ENCODE measurements at places on chromosomes 13 and 19.

DNA sequence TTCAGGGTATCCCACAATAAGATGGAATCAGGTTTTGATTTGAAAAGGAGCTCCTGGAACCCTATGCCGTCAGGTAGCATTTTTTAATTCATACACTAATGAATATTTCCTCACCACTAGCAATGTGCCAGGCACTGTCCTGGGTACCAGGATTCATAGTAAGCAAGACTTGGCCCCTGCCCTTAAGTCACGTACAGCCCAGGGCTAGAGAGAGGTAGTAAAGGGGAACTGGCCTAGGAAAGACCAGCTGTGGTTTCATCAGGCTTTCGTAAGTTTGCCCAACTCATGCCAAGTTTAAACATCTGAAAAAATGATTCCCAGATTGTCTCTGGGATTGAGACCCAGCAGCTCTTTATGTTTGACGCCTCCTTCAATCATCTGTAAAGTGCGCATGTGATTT, 45.9 kb upstream of the AMER2 start:
- no peak for DNase-seq

- DNase-seq = no peak
These were observed 31.2 kb downstream of the CYP4F2 start for GRCh38 chr19:15866636-15867035.

DNA sequence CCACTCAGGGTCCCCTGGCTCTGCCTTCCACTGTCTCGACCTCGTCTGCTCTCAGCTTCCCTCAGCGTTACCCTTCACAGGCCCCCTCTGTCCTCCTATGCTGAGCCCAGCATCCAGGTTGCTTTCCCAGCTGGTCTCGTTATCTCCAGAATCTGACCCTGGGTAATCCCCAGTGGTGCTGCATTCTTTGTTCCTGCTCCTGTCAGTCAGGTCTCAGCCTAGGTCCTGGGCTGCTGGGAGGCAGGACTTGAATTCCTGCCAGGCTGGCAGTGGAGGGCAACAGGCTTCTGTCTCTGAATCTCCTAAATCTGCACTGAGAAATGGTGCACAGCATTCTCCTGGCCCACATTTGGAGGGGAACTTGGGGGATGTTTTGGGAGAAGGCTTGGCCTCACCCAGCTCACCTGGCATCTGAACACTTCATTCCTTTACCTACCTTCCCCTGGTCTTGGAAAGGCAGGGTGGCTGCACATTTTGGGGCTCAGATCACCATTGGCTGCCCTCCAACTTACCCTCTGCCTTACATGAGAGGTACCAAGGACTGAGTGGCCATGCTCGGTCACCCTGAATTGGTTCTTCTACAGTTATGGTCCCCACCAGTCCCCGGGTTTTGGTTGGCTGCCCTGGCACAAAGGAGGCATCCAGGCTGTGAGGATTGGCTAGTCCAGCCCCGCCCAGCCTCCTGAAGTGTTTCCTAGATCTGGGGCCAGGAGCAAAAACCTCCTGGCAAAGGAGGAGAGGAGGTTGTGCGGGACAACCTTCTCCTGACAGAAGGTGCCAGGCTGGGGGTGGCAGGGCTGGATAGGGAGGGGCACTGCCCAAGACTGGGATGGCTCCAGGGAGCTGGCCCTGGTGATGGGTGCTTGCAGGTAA, at the start of gene CYP4F8:
TSS of gene CYP4F8 (plus strand) at position 712 of the 873 bp plus-strand sequence. CDS start 399 bp downstream, outside the sequence.
- no peak for DNase-seq

- no peak for DNase-seq
These were observed 801 bp downstream of the QTRT1 start for GRCh38 chr19:10701955-10702525.

- DNase-seq = no peak
These were observed 211.7 kb downstream of the TEX29 start for GRCh38 chr13:111532111-111532510.

DNA sequence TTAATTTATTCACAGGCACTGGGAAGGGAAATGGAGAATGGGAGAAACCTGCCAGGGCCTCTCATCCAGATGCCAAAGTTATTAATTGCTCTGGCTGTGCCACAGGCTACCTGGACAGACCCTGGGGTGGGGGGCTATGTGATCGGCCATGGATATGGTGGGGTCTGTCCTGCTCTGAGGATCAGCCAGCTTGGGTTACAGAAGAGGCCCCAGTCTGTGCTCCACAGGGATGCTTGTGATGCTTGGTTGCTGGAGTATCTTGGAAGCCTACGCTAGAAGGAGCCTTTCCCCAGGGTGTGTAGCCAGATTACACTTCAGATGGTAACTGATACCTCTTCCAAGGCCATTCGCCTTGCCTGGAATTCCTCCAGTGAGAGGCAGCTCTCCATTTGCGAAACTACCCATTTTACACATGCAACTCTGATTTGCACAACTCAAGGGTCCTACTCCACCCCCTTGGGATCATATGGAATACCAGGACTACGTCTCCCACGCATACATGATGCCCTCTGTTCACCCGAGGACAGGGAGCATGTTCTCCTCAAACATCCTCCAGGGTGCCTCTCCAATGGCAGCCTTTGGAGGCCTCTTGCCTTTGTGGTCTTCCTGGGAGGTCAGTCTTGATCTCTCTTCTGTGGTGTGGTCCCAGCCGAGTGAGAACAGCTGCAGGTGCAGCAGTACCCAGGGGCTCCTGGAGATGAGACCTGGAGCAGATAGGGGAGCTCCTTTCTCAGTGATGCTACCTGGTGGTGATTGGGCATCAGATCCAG, 186.6 kb upstream of the TSHZ3 start:
- DNase-seq = no peak

DNA sequence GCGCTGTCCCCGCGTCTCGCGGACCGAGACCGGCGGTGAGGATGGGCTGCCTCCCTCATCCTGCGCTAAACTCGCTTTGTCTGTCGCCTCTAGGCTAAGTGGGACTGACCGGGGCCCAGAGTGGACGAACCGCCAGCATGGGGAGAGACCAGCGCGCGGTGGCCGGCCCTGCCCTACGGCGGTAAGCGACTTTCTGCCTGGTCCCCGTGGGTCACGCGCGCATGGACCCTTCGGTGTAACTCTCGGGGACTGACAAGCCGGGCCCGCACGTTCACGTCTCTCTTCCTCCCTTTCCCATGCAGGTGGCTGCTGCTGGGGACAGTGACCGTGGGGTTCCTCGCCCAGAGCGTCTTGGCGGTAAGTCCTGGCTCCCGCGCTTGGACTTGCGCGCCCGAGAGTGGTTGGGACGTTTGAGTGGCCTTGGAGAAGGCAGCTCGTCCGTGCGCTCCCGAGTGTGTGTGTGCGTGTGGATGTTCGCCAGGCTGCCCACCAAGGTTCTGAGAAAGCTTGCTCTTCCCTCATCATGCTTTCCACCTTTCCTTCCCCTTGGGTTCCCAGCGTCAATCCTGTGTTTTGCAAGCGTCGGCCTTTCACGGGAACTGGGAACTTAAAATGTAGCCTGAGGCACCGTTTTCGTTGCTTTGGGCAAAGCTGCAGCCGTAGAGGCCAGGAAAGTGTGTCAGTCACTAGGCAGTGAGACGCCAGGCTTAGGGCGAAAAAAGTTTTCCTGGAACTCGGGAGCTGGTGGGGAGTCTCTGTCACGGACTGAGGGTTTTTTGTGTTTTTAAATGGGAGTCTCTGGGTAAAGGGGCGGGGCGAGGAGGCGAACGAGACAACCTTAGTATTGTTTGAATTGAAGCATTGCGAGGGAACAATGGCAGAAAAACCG, 927 bp downstream of the COL4A2 start:
- no peak for DNase-seq

GRCh38 chr19:50629801-50630200, 9.9 kb downstream of the SYT3 start:
- DNase-seq = no peak

DNA sequence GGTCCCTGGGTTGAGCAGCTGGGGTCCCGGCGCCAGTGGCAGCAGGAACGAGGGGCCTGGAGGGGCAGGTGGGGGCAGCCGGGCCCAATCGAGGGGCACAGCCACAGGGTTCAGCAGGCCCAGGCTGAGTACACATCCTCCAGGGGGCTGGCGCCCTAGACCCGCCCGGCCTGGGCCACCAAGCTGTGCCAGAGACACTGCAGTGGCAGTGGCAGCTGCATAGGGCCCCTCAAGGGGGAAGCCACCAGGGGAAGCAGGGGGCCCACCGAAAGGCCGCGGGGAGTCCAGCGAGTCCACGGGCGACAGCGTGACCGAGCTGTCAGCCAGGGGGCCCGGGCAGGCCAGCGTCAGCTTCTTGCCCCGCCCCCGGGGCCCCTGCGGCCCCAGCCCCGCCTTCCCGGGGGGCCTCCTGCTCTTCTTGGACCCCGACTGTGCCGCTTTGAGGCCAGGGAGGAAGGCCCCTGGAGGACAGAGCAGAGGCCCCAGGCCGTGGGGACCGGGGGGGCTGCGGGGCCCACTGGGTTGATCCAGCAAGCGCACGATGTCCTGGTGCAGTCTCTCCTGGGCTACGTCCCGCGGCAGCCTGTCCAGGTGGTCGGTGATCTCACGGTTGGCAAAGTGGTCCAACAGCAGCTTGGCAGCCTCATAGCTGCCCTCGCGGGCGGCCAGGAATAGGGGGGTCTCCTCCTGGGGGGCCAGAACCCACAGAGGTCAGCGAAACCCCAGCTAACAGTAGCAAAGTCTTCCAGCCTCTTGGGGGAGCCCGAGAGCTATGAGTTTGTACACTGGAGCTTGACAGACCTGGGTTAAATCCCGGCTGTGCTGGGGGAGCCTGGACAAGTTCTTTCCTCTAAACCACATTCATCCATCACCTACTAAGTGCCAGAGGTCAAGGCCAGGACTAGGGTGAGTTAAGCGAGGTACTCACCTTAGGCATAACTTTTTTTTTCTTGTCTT, 39.5 kb downstream of the NOTCH3 start:
- DNase-seq = no peak

Data from activated T-cell treated with anti-CD3 and anti-CD28 coated beads for 48 hours (primary cell).